ENCODE measurements at places on chromosomes 2 and 18.

DNA sequence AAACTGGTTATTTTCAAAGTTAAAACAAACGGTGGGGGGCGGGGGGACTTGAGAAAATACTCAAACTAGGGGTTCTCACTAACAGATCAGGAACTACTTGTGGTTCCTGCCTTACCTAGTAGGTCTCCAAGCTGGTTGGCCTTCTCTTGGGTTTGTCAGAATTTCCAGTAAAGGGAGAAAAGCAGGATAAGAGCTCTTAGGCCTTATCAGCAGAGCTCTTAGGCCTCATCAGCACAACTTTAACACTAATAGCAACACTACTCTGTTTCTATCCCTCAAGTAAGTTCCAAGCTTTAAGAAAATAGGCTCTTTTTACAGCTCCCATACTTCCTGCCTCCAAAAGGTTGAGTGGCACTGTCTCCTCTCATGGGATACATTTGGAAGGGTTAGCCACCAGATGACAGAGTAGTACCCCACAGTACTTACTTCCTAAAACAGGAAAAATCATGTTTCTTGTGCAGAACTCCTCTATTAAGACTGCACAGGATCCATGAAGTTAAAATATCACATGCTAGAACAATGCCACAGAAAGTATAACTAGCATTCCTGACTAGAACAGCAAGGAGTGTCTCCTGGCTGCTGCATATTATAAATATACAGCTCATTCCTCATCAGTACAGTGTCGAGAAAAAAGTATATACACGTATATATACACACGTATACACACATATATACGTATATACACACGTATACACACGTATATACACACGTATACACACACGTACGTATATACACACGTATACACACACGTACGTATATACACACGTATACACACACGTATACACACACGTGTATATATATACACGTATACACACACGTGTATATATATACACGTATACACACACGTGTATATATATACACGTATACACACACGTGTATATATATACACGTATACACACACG is 6.1 kb downstream of the FBXO11 start:
- peak; percentile 59 for DNase-seq

DNA sequence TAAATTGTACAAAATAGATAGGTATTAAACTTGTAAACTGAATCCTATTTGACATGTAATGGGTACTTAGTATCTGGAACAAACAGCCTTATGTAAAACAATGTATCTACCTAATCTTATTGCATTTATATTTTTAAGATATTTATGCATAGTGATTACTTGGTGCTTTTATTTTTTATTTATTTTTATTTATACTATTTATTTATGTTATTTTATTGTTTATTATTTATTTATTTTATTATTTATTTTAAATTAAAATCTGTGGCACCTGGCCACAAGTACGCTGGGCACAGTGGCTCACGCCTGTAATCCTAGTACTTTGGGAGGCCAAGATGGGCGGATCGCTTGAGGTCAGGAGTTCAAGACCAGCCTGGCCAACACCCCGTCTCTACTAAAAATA is 26.9 kb downstream of the MRO start:
- DNase-seq: no peak

DNA sequence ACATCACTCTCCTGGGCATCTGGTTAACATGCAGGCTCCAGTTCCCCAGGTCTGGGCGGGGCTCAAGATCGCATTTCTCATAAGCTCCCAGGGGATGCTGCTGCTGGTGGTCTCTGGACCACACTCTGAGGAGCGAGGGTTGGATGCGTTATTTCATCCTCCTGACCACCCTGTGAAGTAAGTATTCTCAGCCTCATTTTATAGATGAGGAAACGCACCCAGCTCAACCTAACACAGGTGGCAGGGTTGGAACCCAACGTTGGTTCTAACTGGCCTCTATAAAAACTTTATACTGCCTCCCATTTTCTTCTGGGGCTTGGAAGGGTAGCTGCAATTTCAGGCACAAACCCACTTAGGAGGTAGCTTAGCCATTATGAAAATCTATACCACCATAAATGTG is 120.5 kb downstream of the FAM210A start:
- no peak for DNase-seq

GRCh38 chr2:71792926-71793761 is 339.8 kb downstream of the DYSF start:
- no peak for DNase-seq

- no peak for DNase-seq
Measured at GRCh38 chr2:69305712-69306392, 81.2 kb downstream of the GFPT1 start.

GRCh38 chr18:3440341-3440740 is 9.6 kb upstream of the TGIF1 start:
- DNase-seq: no peak

DNA sequence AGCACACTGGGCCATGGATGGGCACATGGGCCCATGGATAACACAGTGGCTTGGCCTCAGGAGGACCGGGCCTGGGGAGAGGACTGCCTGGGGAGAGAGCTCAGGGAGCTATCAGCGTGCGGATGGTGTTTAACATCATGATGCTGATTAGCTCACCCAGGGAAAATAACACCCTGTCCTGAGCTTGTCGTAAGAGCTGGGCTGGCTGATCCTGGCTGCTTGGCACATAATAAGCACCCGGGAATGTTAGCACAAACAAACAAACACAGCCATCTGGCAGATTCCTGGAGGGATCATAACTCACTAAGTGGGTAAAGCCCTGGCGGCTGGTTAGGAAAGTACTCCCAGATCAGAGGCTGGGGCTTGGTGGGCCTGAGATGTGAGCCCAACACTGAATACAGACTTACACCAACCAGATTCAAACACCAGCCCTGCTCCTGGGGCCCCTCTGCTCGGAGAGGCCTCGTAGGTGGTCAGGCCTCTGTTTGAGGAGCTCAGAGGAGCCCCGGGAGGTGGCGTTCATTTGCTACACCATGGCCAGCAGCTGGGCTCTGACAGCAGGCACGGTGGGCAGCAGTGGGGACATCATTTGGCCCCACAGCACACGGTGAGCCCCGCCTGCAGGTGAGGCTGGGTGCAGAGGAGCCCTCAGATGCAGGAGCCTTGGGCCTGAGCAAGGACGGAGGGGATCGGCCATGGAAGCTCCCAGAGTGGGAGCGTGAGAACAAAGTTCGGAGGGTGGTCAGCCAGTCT is 193.4 kb upstream of the HDAC4 start:
- DNase-seq: no peak

DNA sequence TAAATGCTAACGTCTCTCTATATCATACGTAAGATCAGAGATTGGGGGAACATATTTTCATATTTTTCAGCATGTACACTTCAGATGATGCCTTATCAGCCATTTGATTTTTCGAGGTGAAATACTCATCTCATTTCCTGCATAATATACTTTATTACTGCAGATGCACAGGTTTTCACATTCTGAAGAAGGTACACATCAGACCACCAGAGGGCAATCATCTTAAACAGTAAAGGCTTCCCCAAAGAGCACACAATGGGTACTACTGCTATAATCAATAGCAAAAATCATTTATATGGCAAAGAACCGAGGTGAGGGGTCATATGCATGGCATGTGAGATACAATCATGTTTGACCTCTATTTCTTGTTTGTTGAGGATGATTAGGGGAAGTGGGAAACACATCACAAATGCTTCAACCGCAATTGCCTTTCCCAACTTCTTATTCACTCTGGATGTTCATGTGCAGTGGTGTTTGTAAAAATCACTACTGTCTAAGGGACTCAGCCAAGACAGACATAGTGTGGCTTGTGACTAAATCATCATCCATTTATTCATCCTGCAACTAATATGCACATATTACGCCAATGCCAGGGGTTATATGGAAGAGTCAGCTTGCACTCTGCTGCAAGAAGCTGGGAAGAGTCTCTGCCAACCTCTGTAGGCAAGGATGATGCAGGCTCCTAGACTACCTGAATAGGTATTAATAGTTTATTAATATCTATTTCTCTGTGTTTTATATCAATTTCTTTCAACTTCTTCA is 118.7 kb downstream of the EPB41L3 start:
- DNase-seq: peak; percentile 21

DNA sequence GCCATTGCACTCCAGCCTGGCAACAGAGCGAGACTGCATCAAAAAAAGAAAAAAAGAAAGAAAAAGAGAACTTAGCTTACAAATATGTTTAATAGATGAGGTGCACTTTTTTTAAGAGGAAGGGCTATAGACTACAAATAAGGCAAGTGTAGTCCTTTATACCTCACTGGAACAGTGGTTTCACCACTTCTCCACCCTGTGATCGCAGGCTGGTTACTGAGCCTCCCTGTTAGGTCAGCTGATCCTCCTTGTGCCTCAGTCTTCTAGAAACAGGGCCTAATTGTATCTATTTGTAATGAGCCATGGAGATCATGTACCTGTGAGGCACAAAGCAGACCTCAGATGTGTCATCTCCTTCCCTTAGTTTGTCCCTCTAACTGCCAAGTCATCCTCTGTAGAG is 4.5 kb downstream of the CXCR2 start:
- DNase-seq: no peak

GRCh38 chr2:10426726-10427617 is 21.2 kb downstream of the ODC1 start:
- DNase-seq: no peak

- no peak for DNase-seq
Measured at GRCh38 chr18:8361941-8362471, 247.2 kb upstream of the RAB12 start.

DNA sequence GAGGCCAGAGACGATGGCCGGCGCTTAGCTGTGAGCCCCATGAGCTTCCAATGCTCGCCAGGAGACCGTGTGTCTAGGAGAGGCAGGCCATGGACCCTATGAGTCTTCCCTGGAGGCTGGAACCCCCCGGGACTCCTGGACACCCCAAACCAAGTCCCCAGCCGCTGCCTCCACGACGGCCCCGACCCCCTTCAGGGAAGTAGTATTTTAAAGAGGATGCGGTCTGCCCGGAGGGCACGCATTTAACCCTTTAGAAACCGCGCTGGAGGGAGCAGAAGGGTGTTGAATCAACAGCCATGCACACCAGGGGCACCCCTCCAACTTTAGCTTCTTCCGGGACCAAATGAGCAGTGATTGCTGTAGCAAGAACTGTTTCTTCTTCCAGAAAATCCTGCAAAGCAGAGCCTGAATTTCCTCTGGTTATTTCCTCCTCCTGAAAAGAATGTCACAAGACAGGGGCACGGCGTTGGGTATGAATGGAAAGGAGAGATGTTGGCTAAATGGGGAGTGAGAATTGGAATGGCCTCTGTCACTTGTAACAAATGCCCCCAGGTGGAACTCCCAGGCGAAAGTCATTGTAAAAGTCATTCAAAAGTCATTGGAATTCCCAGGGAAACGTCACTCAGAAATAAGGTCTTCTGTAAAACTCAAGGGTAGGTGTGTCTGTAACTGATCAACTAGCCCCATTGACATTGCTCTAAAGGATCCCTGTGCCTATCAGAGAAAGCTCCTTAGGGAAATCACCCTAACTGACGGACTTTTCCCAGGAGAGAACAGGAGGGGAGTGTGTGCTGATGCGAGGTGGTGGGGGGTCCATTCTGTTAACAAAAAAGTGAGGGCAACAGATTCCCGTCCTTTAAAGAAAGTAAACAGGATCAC is 5.8 kb upstream of the GBX2 start:
- no peak for DNase-seq

- no peak for DNase-seq
Measured at GRCh38 chr2:121005453-121005852, 269.8 kb downstream of the GLI2 start.

GRCh38 chr18:22468554-22468891 is 50.8 kb upstream of the CTAGE1 start:
- DNase-seq: no peak

GRCh38 chr2:124318913-124319312 is 293.8 kb downstream of the CNTNAP5 start:
- DNase-seq: no peak

GRCh38 chr2:160838691-160839090 is 321.5 kb upstream of the TANK start:
- DNase-seq: no peak

- DNase-seq: no peak
Measured at GRCh38 chr2:221844212-221845020, 272.3 kb upstream of the EPHA4 start.

GRCh38 chr2:175892046-175892445 is 110.0 kb downstream of the LNPK start:
- no peak for DNase-seq

- no peak for DNase-seq
Measured at GRCh38 chr18:926946-927345, 22.3 kb downstream of the ADCYAP1 start.

Measured in erythroblast (primary cell).